ENCODE measurements at places on chromosomes 7 and 10. TPM values are rescaled to one million over a fixed set of nuclear protein-coding genes. Genes with fewer than 3 reads are reported as not detected.

DYNC1I1 gene
- 0.82 TPM for total RNA-seq

WEE2 gene
- 0.16 TPM for total RNA-seq

SHH gene
- total RNA-seq, result not detected

CNPY1 gene
- 0.31 TPM for total RNA-seq

FAM25A gene
- not detected for total RNA-seq

RHOBTB1 gene
- total RNA-seq, result 24.8 TPM

KIF11 gene
- 56.7 TPM for total RNA-seq

CYP2C18 gene
- total RNA-seq, result 0.97 TPM

SLC26A3 gene
- not detected for total RNA-seq

FBXL13 gene
- 2.5 TPM for total RNA-seq

IQUB gene
- total RNA-seq, result 1.1 TPM

BTBD16 gene
- not detected for total RNA-seq

LLCFC1 gene
- total RNA-seq, result not detected

SMO gene
- total RNA-seq, result 61.5 TPM

UBTD1 gene
- total RNA-seq, result 29.0 TPM

SPDYE9 gene
- not detected for total RNA-seq

ERV3-1 gene
- total RNA-seq, result 15.3 TPM

GIMAP4 gene
- total RNA-seq, result not detected

RSU1 gene
- 67.5 TPM for total RNA-seq

CCAR1 gene
- total RNA-seq, result 118 TPM

ASAH2 gene
- total RNA-seq, result 0.04 TPM

FXYD4 gene
- total RNA-seq, result not detected

ITPRID1 gene
- total RNA-seq, result 0.45 TPM

CDHR3 gene
- 12.2 TPM for total RNA-seq

MMD2 gene
- 0.38 TPM for total RNA-seq

NEUROD6 gene
- not detected for total RNA-seq

ATG9B gene
- 1.2 TPM for total RNA-seq

KLLN gene
- total RNA-seq, result 0.62 TPM

DUSP5 gene
- total RNA-seq, result 35.0 TPM

LRRN3 gene
- 0.23 TPM for total RNA-seq

LMOD2 gene
- total RNA-seq, result not detected

TMEM184A gene
- 0.66 TPM for total RNA-seq

HOXA10 gene
- not detected for total RNA-seq

IFIT3 gene
- 0.43 TPM for total RNA-seq

TRIL gene
- total RNA-seq, result 5.1 TPM

ABCB1 gene
- 1.2 TPM for total RNA-seq

SPDYE1 gene
- not detected for total RNA-seq

SUN3 gene
- total RNA-seq, result 0.52 TPM

SEMA4G gene
- 8.5 TPM for total RNA-seq

POU6F2 gene
- total RNA-seq, result 7.2 TPM
